Lower lobe of right lung (tissue), 2 donors: ENCODE measurements at places on chromosomes 6 and 20. TPM values are rescaled to one million over a fixed set of nuclear protein-coding genes. Genes with fewer than 3 reads are reported as not detected.

The SH3BGRL2 gene
- total RNA-seq, result 28.9 TPM

The OR2H1 gene
- not detected for total RNA-seq

The PTCRA gene
- 9.8 TPM for total RNA-seq

The ILRUN gene
- 90.3 TPM for total RNA-seq

The MYCT1 gene
- total RNA-seq, result 18.0 TPM
